AG09309 (cell line): ENCODE measurements at places on chromosomes 6 and 20.

GRCh38 chr6:123316733-123317323, 319.9 kb downstream of the TRDN start:
- DNase-seq: no peak

- DNase-seq: no peak
Observed at GRCh38 chr6:138527411-138528088, 28.3 kb upstream of the NHSL1 start.

- DNase-seq: peak; percentile 7
Observed at GRCh38 chr20:7980332-7981046, 39.1 kb downstream of the TMX4 start.

GRCh38 chr20:48359692-48360341, 468.0 kb downstream of the PREX1 start:
- no peak for DNase-seq

DNA sequence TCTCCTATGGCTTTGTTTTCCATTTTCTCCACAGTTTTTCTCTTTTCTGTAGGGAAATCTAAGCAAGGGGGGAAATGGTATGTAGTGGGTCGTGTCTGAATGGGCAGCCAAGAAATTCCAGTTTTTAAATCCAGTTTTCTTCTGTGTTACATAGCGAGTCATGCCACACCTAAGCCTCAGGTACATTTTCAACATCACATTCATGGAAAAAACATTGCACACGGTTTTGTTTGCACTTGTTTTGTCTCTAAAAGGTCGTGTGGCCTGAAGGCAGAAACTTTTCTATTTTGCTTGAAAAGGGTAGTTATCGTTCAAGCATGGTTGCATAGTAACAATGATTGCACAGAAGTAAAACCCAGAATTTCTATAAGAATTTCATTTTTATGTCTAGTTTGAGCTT, 70.5 kb downstream of the MOXD1 start:
- DNase-seq: no peak

- DNase-seq: no peak
Observed at GRCh38 chr6:139270249-139270648, 21.5 kb downstream of the TXLNB start.

- DNase-seq: no peak
Observed at GRCh38 chr6:19289457-19289856, 547.7 kb upstream of the ID4 start.
